ENCODE measurements at places on chromosomes 7 and 10.
A peak's percentile ranks its signal among the peaks of the same experiment; 100 is the strongest.

GRCh38 chr7:54995166-54995565, 23.7 kb upstream of the EGFR start:
- no peaks in the 10 kb centered on the region for H3K27me3 ChIP-seq
- no peak for DNase-seq
- H3K4me3 ChIP-seq, result no peak overlapping the region
- no peaks in the 10 kb centered on the region for H3K36me3 ChIP-seq
- H3K4me1 ChIP-seq, result peaks cover 6% of the 10 kb centered on the region

- no peaks in the 10 kb centered on the region for H3K36me3 ChIP-seq
- H3K27ac ChIP-seq, result no peak overlapping the region
- H3K4me1 ChIP-seq, result no peaks in the 10 kb centered on the region
Observed at GRCh38 chr10:15113766-15114165, 16.6 kb downstream of the RPP38 start.

- no peaks in the 10 kb centered on the region for H3K27me3 ChIP-seq
- no peak for DNase-seq
- H3K4me1 ChIP-seq, result no peaks in the 10 kb centered on the region
- no peaks in the 10 kb centered on the region for H3K36me3 ChIP-seq
- H3K4me3 ChIP-seq, result no peak overlapping the region
Observed at GRCh38 chr7:130998993-130999602, 265.1 kb upstream of the KLF14 start.

GRCh38 chr10:119289227-119289920, 82.0 kb downstream of the GRK5 start:
- no peak overlapping the region for H3K4me3 ChIP-seq
- H3K27ac ChIP-seq, result no peak overlapping the region
- no peaks in the 10 kb centered on the region for H3K36me3 ChIP-seq
- no peaks in the 10 kb centered on the region for H3K27me3 ChIP-seq
- no peak for DNase-seq

DNA sequence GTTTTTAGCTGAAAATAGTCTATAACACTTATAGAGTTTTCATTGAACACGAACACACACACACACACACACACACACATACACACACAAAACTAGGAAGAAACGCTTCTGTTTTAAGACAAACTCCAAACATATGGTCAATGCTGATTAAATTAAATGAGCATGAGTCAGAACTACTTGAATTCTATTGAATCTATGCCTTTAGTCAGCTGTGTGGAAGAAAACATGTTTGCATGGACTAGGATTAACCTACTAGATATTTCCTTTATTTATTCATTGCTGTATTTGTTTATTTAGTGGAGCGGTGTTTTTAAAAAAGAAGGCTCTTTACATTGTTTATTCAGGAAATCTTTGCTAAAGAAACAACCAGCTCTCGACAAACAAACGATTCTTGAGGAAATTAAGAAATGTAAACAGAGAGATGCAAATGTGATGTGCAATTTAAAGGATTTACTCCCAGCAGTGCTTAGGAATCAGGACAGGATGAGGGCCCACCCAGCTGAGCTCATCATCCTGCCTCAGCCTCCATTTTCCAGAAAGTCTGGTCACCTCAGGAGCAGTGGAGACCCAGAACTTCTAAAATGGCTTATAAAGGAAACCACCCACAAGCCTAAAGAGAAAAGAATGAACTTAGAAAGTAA, 83.2 kb downstream of the PDE1C start:
- no peak overlapping the region for H3K4me3 ChIP-seq
- H3K36me3 ChIP-seq, result no peaks in the 10 kb centered on the region
- DNase-seq, result no peak
- H3K27ac ChIP-seq, result no peak overlapping the region
- peaks cover 3% of the 10 kb centered on the region for H3K4me1 ChIP-seq

DNA sequence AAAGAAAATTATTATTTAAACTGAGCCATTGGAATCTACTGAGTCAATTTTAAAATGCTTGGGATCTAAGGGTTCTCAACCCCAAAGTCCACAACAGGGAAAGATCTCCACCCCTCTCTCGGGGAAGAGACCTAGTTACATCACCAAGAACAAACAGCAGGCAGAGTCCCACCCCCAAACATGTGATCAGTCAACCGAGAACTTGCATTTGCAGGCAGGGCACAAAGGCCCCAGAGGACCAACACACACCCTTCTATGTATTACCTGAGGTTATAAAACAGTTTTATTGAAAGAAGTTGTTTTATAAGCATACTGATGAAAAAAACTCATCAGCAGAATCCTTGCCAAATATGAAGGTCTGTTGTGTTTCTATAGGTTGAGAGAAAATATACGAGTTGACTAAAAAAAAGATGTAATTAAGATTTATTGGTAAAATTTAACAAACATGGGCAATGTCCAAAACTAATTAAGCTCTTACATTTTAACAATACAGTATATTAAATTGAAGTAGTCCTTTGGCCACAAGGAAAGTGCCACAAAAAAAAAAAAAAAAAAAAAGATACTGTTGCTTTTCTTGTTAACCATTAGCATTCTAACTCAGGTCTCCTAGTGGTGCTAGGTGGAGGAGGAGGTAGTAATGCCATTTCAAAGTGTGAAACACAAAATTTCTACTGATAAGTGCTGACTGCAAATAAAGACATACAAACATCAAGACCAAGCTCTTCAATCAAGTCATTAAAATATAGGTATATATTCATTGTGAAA, 975 bp upstream of the USP54 start:
- H3K36me3 ChIP-seq, result no peaks in the 10 kb centered on the region
- H3K27ac ChIP-seq, result peak overlapping the region; percentile 95
- no peaks in the 10 kb centered on the region for H3K27me3 ChIP-seq
- DNase-seq, result peak; percentile 94
- H3K4me1 ChIP-seq, result peaks cover 32% of the 10 kb centered on the region

DNA sequence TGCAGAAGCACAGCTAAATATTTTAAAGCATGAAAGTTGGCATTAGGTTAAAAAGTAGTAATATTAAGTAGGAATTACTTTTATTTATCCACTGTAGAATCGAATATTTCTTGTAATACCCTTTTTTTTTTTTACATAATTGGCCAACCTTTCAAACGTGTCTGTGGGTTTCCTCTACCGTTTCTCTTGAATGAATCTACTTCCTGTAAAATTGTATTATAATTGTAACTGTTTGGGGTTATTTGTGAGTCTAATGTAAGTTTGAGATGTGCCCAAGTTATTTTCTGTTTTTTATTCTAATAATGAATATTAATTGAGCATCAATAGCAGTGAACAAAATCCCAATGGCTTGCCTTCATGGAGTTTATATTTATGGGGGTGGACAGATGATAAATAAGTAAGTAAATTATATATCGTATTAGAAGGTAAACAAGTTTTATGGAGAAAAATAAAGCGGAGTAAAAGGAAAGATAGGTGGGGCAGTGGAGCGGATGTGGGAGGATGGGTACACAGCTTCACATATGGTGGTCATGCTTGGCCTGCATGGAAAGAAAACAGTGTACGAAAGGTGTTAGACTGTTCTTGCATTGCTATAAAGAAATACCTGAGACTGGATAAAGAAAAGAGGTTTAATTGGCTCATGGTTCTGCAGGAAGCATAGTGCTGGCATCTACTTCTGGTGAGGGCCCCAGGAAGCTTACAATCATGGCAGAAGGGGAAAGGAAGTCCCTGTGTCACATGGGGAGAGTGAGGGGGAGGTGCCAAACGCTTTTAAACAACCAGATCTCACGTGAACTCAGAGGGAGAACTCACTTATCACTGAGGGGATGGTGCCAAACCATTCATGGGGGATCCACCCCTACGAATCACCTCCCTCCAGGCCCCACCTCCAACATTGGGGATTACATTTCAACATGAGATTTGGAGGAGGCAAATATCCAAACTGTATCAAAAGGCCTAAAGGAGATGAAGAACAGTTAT, 5.4 kb downstream of the TSPAN13 start:
- peaks cover 21% of the 10 kb centered on the region for H3K4me1 ChIP-seq
- no peaks in the 10 kb centered on the region for H3K36me3 ChIP-seq
- H3K27me3 ChIP-seq, result peaks cover 13% of the 10 kb centered on the region
- H3K4me3 ChIP-seq, result no peak overlapping the region
- no peak for DNase-seq

DNA sequence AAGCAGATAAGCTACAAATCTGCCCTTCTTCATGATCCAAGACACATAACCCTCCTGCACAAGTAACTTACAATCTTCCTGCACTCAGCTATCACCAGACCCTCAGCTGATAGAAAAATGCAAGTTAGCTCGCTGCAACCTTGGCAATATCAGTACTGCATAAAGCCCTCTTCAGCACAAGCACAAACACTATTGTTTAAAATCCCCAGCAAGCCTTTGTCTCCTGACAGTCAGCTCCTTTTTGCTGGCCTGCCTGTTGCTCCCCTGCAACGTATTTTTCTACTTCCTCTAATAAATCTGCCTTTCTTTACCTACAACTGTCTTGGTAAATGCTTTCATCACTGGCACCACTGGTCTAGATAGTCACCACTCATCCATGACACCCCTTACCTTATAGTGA, 59.8 kb downstream of the BAMBI start:
- H3K27ac ChIP-seq, result no peak overlapping the region
- no peak for DNase-seq
- H3K4me1 ChIP-seq, result no peaks in the 10 kb centered on the region
- H3K4me3 ChIP-seq, result no peak overlapping the region
- H3K27me3 ChIP-seq, result no peaks in the 10 kb centered on the region
- no peaks in the 10 kb centered on the region for H3K36me3 ChIP-seq

GRCh38 chr10:126671402-126671975, 996 bp upstream of the C10orf90 start:
- DNase-seq, result no peak
- no peaks in the 10 kb centered on the region for H3K36me3 ChIP-seq
- no peak overlapping the region for H3K4me3 ChIP-seq
- no peak overlapping the region for H3K27ac ChIP-seq
- H3K4me1 ChIP-seq, result no peaks in the 10 kb centered on the region

GRCh38 chr7:2105280-2105679, 127.5 kb downstream of the MAD1L1 start:
- DNase-seq, result no peak
- H3K27me3 ChIP-seq, result no peaks in the 10 kb centered on the region
- peak overlapping the region; percentile 79 for H3K27ac ChIP-seq
- no peaks in the 10 kb centered on the region for H3K4me1 ChIP-seq
- H3K4me3 ChIP-seq, result no peak overlapping the region

DNA sequence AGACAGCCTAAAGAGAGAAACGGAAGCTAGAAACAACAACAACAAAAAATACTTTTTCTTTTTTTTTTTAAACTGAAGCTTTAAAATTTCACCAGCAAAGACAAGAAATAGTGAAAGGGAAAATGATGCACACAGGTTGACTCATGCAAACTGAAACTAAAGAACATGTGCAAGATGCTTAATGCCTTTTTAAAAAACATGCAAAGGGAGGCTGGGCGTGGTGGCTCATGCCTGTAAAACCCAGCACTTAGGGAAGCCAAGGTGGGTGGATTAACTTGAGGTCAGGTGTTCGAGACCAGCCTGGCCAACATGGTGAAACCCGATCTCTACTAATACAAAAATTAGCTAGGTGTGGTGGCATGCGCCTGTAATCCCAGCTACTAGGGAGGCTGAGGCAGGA, 15.1 kb upstream of the CUBN start:
- H3K36me3 ChIP-seq, result no peaks in the 10 kb centered on the region
- H3K27ac ChIP-seq, result no peak overlapping the region
- no peaks in the 10 kb centered on the region for H3K4me1 ChIP-seq
- no peaks in the 10 kb centered on the region for H3K27me3 ChIP-seq

DNA sequence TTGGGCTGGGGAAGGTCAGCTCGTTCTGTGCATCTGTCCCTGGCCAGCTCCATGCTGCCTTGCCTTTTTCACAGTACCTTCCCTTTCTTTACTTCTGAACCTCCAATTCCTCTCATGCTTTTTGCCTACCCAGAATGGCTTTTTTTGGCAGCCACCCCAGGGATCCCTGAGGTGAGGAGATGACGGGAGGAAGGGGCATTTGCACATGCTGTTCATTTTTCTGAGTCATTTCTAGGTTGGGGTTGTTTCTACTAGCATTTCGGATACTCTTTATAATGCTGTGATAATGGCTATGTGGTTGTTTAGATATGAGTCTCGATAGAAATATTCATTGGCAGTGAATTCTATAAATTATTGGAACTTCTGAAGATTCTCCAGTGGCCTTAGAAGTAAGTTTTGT, 415.1 kb upstream of the FZD8 start:
- 0 out of 2 replicates have a peak, but pooled peaks cover 3% of the 10 kb centered on the region for H3K4me1 ChIP-seq
- DNase-seq, result no peak
- no peaks in the 10 kb centered on the region for H3K36me3 ChIP-seq
- H3K27ac ChIP-seq, result no peak overlapping the region
- H3K27me3 ChIP-seq, result no peaks in the 10 kb centered on the region

DNA sequence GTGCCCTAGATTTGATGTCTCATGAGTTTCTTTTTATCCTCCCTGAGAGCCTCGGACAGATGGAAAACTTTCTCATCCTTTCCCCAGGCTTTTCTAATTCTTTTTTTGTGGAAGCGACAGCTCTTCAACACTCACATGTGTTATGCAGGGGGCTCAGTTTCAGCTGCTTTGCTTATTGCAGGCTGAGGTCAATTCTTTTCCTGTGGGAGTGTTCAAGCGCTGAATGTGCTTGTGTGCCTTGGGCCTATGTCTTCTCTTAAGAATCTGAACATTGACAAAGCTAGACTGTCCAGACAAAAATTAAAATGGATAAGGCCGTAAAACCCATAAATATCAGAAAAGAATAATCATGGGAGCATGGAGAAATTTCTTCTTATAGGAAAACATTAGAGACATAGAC, 125.2 kb upstream of the STEAP4 start:
- no peaks in the 10 kb centered on the region for H3K4me1 ChIP-seq
- DNase-seq, result no peak
- no peak overlapping the region for H3K27ac ChIP-seq
- no peaks in the 10 kb centered on the region for H3K36me3 ChIP-seq
- H3K27me3 ChIP-seq, result no peaks in the 10 kb centered on the region

- no peak overlapping the region for H3K27ac ChIP-seq
- H3K27me3 ChIP-seq, result peaks cover 52% of the 10 kb centered on the region
- no peak overlapping the region for H3K4me3 ChIP-seq
- no peak for DNase-seq
- H3K4me1 ChIP-seq, result peaks cover 62% of the 10 kb centered on the region
- no peaks in the 10 kb centered on the region for H3K36me3 ChIP-seq
Observed at GRCh38 chr10:51911723-51912122, 212.3 kb upstream of the CSTF2T start.

DNA sequence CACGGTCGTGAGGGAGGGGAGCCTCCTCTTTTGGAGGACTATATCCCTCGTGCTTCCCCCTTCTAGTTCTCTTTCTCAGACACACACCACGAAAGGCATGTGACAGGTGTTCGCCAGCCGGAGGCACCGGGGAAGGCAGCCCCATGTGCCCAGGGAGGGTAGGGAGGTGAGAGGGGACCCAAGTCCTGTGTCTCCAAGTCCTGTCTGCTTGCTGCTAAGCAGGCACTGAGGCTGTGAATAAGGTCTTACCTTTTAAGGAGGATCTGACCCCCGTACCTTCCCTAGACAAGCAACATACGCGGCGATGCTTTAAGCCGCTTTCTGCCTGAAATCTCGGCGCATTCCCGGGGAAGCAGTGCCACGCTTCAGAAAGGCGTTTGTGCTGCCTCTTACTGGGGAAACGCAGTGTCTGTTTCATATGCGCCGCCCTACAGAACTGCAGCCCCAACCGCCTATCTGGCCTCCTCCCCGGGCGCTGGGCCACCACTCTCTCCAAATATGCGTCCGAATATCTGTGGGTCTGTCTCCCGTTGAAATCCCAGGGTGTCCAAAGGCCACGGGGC, 770 bp downstream of the PLXNA4 start:
- H3K4me3 ChIP-seq, result peak overlapping the region; percentile 71
- peaks cover 45% of the 10 kb centered on the region for H3K4me1 ChIP-seq
- peaks cover 95% of the 10 kb centered on the region for H3K27me3 ChIP-seq

All from GM23338 (cell line).